ENCODE measurements at places on chromosomes 12 and 14. TPM values are rescaled to one million over a fixed set of nuclear protein-coding genes. Genes with fewer than 3 reads are reported as not detected.
A peak's percentile ranks its signal among the peaks of the same experiment; 100 is the strongest.

GRCh38 chr12:94872671-94872970 lies 130.9 kb downstream of the NDUFA12 start:
- no peak for DNase-seq

GRCh38 chr14:99621948-99622347 lies 17.9 kb upstream of the CCDC85C start:
- no peak for DNase-seq

DNA sequence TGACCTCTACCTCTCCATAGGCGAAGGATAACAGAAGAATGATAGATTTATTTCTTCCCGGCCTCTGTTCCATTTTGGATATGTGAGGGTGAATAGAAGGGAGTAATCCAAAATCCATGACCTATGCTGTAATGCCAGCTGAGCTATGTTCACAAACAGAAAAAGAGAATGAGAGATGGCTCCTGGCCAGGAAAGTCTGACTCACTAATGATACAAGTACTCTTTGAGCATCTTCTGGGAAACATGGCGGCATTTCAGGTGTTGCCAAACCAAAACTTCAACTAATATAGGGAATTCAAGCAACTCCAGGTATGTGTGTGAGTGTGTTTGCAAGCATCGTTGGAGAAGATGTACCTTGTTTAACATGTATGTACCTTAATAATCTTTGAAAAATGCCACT lies 55.1 kb downstream of the MED13L start:
- peak; percentile 43 for DNase-seq

Gene IRAK3
- 0.47 TPM for total RNA-seq

Gene ORAI1
- 19.0 TPM for total RNA-seq

GRCh38 chr12:50597200-50598195 lies 92.7 kb downstream of the DIP2B start:
- peak; percentile 56 for DNase-seq

- DNase-seq: no peak
These were observed 12.9 kb downstream of the BCL2L14 start for GRCh38 chr12:12083688-12084087.

Gene CNTN1
- not detected for total RNA-seq

Gene SSPN
- 34.1 TPM for total RNA-seq

Gene KLRC3
- not detected for total RNA-seq
